Inflammatory macrophage (primary cell): ENCODE measurements at places on chromosomes 12 and 14.

DNA sequence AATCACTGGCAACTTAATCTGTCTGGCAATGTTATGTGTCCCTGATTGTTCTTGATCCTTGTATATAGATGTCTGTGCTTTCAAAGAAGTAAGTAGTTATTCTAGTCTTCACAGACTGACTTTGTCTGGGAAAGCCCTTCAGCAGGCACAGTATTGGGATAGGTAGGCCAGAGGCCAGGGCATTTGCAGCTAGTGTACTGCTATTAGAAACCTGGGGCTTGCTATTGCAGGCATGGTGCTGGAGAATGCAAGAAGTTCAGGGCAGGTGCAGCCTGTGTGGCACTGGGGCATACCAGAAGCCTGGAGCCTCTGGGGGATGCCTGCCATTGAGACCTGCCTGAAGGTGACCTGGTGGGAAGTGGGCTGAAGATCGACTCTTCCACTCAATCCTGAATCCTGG is 96.3 kb downstream of the TMTC3 start:
- no peak for DNase-seq

DNA sequence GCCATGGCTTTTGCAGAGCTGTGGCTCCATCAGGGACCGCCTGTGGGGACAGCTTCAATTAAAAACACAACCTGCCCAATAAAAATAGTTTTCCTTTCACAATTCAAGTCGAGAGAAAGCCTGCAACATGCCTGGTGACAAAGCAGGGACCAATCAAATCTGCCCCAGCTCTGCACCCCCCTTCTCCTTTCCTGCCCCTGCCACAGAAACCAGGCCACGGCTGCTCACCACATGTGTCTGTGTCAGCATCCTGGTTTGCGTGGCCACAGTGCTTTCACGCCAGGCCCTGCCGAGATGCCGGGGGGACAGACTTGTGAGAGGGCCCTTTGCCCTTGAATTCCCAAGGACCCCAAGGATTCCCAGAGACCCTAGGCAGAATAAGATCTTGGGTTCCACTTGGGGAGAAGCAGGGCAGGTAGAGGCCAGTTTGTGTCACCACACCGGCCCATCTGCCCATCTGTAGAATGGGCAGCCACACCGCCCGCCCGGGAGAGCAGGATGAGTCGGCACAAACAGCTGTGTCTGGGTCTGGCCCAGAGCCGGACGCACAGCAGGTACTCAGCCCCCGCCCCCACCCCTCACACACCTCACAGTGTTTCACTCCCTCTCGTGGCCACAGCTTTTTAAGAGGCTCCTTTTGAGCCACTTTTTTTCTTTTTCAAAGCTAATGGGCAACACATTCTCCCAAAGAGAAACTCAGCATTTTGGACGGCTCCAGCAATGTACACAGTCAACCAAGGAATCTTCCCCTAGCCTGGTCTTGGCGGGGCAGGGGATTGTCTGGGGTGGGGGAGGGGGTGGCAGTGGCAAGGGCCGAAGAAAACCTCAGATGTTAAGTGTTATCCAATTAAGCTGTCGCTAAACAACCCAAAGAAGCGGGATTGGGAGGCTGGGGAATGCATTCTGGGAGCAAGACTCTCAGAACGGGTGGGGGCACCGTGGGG is 41.5 kb downstream of the BCL11B start:
- no peak for DNase-seq

- no peak for DNase-seq
These were observed 134.5 kb downstream of the SLC38A1 start for GRCh38 chr12:46134205-46134811.

DNA sequence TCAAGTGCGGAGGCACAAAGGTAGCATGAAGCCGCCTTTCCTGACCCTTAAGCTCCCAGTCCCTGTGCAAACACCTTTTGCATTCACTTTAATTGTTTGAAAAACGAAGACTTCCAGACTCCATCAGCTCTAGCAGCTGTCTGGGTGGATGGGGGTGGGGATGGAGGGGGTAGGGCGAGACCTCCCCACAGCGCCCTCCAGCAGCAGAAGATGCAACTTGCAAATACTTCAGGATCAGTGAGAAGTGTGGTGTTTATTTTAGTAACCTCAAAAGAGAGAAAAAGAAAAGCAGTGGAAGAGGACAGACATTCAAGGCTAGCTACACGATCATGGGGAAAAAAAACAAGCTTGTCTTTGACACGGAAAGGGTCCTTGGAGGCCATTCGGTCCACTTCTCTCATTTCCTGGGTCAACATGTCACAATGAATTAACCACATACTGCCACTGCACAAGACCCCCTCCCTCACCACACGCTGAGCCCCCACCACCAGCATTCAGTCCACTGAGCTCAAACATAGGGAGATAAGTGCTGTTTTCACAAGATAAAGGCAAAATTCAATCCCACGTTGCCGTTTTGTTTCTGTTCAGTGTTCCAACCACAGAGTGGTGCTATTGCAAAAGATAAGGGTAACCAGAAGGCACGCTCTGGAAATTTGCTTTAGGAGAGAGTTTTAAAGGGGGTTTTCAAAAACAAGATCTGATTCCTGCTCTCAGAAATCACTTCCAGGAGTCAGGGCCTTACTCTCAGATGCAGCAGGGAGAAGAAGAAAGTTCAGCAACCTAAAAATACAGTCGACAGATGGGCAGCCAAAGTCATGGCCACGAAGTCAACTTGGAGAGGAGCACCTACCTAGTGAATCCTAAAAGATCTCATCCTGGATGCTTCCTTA is 3.3 kb upstream of the NTF3 start:
- no peak for DNase-seq

- no peak for DNase-seq
These were observed 11.0 kb upstream of the IRF2BPL start for GRCh38 chr14:77039285-77040058.

DNA sequence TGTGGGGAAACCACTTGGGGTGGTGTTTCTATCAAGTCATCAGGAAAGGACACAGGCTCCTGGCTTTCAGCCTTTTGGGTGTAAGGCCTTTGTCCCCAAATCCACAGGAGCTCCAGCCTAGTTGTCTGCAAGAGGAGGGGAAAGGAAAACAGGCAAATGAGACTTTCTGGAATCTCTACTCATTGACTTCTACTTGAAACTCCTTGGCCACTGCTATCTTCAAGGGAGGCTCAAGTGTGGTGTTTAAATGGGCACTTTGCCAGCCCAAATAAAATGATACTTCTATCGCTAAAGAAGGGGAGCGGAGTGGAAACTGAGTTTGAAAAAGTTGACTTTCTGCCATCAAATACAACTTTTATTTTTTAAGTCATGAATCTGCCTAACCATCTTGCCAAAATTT is 445.9 kb upstream of the RGS6 start:
- no peak for DNase-seq

DNA sequence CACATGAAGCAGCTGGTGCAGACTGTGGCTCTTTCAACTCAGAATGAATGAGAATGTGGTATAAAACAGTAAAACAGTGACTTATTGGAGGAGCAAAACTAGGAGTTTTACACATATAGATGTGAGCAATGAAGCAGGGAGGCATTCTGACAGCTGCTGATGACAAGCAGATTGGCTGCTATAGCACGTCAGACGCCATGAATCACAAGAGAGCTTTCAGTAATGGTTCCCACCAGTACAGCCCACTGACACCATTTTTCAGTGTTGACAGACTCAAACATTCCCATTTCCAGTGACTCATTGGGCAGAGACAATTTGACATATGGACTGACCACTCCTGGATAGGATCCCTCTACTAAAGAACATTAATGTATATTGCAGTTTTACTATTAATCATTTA is 24.6 kb upstream of the FSCB start:
- no peak for DNase-seq

- DNase-seq: peak; percentile 47
These were observed 19.9 kb downstream of the CDKN1B start for GRCh38 chr12:12736759-12737676.

DNA sequence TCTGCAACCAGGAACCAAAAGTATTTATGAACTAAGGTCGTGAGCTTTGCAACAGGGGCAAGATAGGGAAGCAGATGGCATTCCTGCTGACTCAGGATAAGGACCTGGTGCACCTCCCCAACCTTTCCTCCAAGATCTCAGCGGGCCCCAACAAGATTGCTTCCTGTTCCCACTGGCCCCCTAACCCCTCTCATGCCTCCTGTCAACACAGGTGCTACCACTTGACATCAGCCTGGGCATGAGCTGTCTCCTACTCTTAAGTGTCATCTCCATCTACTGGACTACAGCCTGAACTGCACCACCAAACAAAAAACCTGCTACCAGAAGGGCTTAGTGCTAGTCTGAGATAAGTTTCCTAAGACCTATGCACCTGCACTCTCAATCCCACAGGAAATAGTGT is 32.7 kb downstream of the MED6 start:
- DNase-seq: peak; percentile 15

- DNase-seq: no peak
These were observed 1.6 kb downstream of the PAPLN start for GRCh38 chr14:73238941-73239340.

- no peak for DNase-seq
These were observed 27.6 kb upstream of the ISM2 start for GRCh38 chr14:77526266-77526665.

DNA sequence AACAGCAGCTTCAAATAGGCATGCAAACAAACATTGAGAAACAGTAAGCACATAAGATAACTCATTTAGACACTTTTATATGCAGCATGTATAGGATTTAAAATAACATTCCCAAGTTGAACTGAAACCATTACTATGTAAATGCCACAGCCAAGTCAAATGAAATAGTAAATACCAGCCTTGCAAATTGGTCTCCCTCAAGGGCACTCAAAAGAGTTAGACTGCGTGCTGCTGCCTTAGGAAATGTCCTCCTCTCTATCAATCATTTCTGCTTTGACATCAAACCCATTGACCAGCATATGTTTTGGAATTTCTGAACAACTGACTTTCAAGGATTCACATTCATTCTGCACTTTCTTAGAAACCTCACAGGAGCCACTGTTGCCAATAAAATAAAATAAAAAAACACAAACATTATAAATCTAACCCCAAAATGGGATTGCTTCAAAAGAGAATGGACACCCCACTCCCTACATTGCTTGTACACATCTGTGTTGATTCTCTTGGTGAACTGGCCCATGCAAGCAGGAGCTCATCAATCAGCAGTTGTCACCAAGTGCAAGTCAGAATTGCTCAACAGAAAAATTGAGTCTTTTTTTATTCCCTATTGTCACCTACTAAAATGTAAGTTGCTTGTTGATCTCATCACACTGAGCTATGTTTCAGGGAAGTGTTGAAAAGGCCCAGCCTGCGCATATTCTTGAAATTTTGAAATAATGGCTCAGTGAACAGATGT is 256.2 kb downstream of the DAD1 start:
- DNase-seq: peak; percentile 47

DNA sequence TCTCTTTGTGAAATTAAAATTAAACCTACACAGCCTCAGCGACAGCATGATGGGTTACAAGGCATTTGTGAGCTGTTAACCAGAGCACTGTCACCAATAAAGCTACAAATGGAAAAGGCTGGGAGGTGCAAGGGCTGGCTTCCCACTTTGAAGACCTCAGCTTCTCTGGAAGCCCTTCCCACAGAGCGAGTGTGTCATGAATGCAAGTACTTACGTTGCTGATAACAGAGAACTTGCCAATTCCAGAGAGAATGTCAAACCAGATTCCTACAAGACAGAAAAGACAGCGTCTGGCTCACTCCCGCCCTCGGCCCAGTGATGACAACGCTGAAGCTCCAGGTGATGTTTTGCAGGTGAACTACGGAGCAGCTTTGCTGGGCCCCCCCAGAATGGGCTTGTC is 145.8 kb downstream of the NTF3 start:
- no peak for DNase-seq

GRCh38 chr14:66804141-66804540 is 296.2 kb downstream of the GPHN start:
- no peak for DNase-seq

DNA sequence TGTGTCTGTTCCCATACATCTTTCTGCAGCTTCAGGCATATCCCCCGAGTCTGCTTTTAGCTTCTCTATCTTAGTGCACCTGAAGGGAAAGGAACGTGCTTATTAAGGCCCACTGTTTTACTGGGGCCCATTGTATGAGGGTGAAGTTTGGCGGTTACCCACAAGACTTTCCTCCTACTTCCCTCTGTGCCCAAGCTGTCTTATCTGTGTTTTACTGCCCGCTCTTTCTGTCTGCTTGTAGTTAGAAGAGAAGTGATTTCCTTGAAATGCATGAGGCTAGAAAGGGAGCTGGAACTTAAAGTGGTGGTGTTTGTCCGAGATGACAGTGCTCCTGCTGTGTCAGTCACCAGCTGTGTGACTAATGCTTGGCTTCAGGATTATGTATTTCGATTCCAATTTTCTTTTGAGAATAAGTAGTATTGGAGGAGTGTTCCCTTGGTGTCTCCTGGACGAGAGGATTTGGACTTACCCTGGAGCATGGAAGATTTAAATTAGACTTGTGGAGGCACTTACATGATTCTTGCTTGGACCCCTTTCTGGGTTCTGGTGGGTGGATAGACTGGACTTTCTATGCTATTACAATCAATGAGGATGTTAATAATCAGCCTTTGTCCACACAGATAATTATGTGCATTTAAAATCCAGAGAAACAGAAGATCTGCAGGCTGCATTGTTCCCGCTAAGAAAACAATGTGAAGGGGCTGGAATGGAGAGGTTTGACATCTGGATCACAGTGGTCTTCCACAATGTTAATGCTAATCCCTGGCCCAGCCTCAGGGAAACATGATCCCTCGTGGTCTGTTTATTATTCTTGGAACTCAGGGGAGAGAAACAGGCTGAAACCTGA is 13.9 kb upstream of the KRT86 start:
- no peak for DNase-seq

DNA sequence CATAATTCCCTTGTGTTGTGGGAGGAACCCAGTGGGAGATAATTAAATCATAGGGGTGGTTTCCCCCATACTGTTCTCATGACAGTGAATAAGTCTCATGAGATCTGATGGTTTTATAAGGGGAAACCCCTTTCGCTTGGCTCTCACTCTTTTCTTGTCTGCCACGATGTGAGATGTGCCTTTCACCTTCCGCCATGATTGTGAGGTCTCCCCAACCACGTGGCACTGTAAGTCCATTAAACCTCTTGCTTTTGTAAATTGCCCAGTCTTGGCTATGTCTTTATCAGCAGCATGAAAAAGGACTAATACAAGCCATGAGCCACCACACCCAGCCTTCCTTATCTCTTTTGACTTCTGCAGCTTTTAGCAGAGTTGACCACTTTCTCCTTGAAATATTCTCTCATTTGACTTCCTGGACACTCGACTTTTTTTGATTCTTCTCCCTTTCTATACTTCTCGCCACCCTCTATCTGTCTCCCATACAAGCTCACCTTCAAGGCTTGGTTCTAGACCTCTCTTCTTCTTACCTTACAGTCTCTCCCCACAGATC is 2.3 kb downstream of the MTERF2 start:
- no peak for DNase-seq

GRCh38 chr14:58796242-58797009 is 158.7 kb downstream of the DACT1 start:
- DNase-seq: no peak

GRCh38 chr12:41772478-41772877 is 372.2 kb downstream of the GXYLT1 start:
- no peak for DNase-seq
